Stimulated activated CD4-positive, alpha-beta T cell treated with anti-CD3 and anti-CD28 coated beads, Interleukin-4, amount 100 ng/mL, for 24 hours (primary cell): ENCODE measurements at places on chromosomes 4 and X.
A peak's percentile ranks its signal among the peaks of the same experiment; 100 is the strongest.

- DNase-seq: no peak
These were observed 476.2 kb downstream of the PPARGC1A start for GRCh38 chr4:23413631-23414030.

DNA sequence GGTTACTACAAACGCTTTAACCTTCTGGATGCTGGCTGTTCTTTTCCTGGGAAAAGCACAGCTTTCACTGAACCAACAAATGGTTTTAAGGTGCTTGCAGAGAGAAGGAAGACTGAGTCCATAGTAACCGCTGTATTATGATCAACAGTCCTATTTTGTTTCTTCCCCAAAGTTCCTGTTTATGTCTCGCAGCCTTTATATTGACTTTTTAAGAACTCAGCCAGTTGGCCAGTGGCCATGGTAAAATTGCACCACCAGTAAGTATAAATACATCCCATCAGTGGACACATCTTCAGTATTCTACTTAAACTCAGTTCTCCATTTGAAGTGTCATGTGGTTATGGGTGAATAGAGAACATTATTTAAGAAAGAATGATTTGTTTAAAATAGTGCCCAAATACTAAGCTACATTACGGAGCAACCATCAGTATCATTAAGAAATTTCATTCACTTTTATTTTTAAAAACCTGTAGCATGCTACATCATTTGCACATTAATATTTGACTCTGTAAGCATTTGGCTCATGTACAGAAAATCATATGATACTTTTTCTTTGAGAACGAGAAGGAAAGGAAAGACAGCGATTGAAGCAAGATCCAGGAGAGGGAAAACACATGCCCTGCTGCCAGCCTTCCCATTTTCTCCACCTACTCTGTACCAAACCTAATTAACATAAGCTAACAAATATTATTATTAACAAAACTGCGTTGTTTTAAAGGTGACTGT lies 287.0 kb downstream of the ARHGAP24 start:
- DNase-seq: no peak

- no peak for DNase-seq
These were observed 923.6 kb upstream of the TENM3 start for GRCh38 chr4:181319629-181320028.

DNA sequence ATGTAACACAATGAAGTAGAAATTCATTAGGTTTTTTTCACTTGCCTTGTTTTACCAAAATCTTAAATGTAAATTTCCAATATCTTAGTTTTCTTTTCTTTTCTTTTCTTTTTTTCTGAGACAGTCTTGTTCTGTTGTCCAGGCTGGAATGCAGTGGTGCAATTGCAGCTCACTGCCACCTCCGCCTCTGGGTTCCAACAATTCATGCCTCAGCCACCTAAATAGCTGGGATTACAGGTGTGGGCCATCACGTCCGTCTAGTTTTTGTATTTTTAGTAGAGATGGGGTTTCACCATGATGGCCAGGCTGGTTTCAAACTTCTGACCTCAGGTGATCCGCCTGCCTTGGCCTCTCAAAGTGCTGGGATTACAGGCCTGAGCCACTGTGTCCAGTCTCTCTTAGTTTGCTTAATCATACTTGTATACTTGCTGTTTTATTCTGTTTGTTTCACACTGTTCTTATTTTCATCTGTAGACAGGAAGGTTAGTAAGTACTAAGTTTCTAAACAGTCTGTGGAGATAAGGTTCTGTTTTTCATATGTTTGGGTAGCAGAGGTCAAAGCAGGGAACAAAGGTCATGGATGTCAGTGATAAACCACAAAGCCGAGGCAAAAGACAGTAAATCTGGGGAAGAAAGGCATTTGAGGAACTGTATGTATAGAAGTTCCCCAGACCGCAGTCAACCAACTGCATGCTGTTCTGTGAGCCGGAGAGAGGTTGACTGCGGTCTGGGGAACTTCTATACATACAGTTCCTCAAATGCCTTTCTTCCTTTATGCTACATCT lies 129.1 kb downstream of the CBR4 start:
- no peak for DNase-seq

DNA sequence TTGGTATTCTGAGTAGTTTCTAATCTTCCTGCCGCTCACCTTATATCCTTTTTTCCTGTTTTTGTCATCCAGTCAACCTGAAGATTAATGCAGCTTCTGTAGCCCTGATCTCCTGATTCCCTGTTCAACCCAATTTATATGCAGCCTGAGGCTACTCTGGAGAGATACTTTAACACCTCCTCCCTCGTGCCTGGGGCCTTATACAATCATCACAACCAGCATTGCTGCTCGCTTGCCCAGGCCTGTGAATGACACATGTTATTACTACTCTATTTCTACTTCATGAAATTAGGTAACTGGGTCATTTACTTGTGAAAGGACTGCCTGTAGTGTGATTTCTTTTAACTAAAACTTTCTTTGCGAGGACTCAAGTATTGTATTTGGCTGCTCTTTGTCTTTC lies 33.7 kb upstream of the WDR17 start:
- DNase-seq: no peak

- DNase-seq: no peak
These were observed 9.5 kb downstream of the IGSF1 start for GRCh38 chrX:131279617-131280016.

GRCh38 chr4:114562176-114562904 lies 36.3 kb upstream of the UGT8 start:
- no peak for DNase-seq

GRCh38 chr4:147583876-147584275 lies 33.3 kb upstream of the TMEM184C start:
- no peak for DNase-seq

- no peak for DNase-seq
These were observed 909.0 kb upstream of the PCDH10 start for GRCh38 chr4:132240081-132240480.

DNA sequence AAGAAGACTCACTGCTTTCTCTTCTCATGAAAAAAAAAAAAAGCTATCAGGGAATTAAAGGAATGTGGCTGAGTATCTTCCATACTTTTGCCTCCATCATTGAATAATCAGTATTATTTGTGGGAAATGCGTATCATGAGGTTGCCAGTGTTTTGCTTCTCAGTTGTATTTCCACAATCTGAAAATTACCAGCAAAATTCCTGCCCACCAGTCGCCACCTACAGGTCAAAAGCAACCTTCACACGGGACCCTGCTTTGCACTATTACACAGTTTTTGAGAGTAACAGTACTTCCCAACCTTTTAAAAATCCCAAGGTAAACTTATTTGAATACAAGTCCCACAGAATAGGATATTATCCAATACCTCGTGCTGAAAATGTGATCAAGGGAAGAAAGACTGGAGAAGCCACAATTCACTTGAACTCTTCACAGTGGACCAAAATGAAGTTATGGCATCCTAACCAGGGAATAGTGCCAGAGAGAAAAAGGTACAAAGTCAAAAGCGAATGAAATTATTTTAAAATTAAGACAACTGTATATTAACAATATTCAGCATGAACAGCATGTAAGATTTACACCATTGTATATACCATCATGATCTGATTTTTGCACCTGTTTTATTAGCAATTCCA lies 30.4 kb downstream of the PGRMC1 start:
- peak; percentile 4 for DNase-seq
